Fibroblast of villous mesenchyme (primary cell): ENCODE measurements at places on chromosomes 12 and 14. TPM values are rescaled to one million over a fixed set of nuclear protein-coding genes. Genes with fewer than 3 reads are reported as not detected.

The FAIM2 gene
- 3.0 and 3.9 TPM in 2 replicates for total RNA-seq

The CPM gene
- total RNA-seq, result 8.4 and 23.3 TPM in 2 replicates

The CELA1 gene
- not detected in 2 replicates for total RNA-seq

The ACSM4 gene
- total RNA-seq, result not detected in 2 replicates

The CCDC196 gene
- total RNA-seq, result not detected in 2 replicates

The P2RX7 gene
- total RNA-seq, result 0.43 and 0.64 TPM in 2 replicates

The MYL2 gene
- not detected in 2 replicates for total RNA-seq

The BEGAIN gene
- not detected in 2 replicates for total RNA-seq

The NRIP2 gene
- under 0.01 and 0.86 TPM in 2 replicates for total RNA-seq

The TAS2R19 gene
- total RNA-seq, result 4.8 and 7.8 TPM in 2 replicates
